ENCODE measurements at places on chromosomes 1 and 21.

- DNase-seq, result no peak
Measured at GRCh38 chr1:152343006-152343405, 16.8 kb downstream of the FLG2 start.

DNA sequence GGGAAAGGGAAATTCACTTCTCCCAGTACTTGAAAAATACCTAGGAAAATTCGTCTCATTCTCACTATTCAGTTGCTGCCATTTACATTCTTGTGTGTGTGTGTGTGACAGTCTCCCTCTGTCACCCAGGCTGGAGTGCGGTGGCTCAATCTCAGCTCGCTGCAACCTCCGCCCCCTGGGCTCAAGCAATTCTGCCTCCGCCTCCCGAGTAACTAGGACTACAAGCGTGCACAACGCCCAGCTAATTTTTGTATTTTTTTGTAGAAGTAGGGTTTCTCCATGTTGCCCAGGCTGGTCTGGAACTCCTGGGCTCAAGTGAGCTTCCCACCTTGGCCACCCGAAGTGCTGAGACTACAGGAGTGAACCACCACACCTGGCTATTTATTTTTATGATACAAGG, 1.2 kb downstream of the SNAPIN start:
- DNase-seq, result no peak

- DNase-seq, result no peak
Measured at GRCh38 chr1:152752225-152752624, 5.6 kb upstream of the KPRP start.

- no peak for DNase-seq
Measured at GRCh38 chr1:182335771-182336566, 55.6 kb downstream of the GLUL start.

- DNase-seq, result no peak
Measured at GRCh38 chr21:14557413-14557812, 11.3 kb upstream of the SAMSN1 start.

All from ACHN (cell line).